ENCODE measurements at places on chromosomes 4 and X. TPM values are rescaled to one million over a fixed set of nuclear protein-coding genes. Genes with fewer than 3 reads are reported as not detected.
A peak's percentile ranks its signal among the peaks of the same experiment; 100 is the strongest.

- DNase-seq = no peak
Measured at GRCh38 chr4:3416270-3416669, 25.5 kb upstream of the HGFAC start.

- DNase-seq = no peak
Measured at GRCh38 chr4:78638337-78639172, 87.0 kb downstream of the ANXA3 start.

DNA sequence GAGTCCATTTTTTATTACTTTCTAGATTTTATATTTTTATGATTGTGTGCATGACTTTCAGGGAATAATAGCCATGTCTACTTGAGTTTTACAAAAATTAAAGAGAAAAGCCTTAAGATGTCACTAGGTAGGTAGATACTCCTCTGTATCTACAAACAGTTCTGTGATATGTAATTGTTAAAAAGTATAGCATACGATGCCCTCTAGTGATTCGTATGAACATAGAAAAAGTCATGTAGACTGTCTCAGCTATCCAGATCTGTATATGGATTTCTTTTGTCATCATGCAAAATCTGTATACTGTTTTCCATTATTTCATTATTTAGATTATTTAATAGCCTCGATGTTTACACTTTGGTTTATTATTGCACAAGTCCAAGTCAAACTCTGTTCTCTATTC, 856.6 kb downstream of the CENPC start:
- DNase-seq = no peak

GRCh38 chr4:26288355-26288909, 32.4 kb upstream of the RBPJ start:
- no peak for DNase-seq

DNA sequence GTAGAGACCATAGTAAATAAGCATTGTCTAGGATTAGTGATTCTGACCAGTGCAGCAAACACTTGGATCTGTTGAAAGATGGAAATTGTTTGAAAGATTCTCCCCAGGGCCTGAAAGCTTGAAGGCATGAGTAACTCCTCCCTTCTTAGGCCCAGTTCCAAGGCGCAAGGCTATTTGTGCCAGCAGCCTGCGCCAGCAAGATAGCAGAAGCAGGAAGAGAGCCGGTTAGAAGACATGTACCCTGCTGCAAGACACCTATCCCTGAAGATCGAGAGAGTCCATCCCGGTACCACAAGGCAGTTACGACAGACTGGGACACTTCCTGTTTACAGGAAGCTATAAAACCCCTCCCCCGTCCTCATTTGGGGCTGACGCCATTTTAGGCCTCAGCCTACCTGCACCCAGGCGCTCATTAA, 72.4 kb upstream of the JADE1 start:
- no peak for DNase-seq

SLC16A2 gene
- total RNA-seq = 8.0 TPM

- DNase-seq = peak; percentile 32
Measured at GRCh38 chrX:149539283-149540130, 1.3 kb upstream of the EOLA1 start.

EMCN gene
- total RNA-seq = 24.5 TPM

CT47B1 gene
- total RNA-seq = not detected

CAPN6 gene
- 0.47 TPM for total RNA-seq

DNA sequence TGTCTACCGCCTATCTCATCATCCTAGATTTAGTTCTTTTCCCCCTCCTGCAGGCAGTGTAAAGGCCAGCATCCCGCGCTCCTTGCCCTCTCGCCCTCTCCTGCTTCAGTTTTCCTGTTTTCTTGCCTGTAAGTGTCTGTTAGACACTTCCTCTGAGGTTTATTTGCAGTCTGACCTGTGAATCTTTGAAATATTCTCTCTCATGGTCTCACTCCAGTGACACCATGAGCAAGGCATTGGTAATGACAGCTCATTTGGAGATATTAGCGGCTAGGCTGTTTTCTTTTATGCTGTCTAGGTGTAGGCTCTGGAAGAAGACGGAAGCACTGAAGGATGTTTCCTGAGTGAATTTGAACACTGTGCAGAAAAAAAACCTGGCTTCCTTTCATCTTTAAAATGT, 179.6 kb downstream of the KDR start:
- DNase-seq = no peak

DNA sequence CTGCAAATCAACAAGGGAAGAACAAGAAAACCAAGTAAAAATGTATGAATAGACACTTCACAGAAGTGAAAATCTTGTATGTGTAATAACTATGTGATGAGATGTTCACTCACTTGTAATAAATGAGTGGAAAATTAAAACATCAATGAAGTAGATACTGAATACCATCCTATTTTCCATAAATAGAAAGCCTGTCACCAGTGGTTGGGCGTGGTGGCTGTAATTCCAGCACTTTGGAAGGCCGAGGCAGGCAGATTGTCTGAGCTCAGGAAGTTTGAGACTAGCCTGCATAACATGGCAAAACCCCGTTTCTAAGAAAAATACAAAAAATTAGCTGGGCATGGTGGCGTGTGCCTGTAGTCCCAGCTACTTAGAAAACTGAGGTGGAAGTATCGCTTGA, 53.5 kb upstream of the SOD3 start:
- DNase-seq = no peak

NHS gene
- 8.4 TPM for total RNA-seq

DNA sequence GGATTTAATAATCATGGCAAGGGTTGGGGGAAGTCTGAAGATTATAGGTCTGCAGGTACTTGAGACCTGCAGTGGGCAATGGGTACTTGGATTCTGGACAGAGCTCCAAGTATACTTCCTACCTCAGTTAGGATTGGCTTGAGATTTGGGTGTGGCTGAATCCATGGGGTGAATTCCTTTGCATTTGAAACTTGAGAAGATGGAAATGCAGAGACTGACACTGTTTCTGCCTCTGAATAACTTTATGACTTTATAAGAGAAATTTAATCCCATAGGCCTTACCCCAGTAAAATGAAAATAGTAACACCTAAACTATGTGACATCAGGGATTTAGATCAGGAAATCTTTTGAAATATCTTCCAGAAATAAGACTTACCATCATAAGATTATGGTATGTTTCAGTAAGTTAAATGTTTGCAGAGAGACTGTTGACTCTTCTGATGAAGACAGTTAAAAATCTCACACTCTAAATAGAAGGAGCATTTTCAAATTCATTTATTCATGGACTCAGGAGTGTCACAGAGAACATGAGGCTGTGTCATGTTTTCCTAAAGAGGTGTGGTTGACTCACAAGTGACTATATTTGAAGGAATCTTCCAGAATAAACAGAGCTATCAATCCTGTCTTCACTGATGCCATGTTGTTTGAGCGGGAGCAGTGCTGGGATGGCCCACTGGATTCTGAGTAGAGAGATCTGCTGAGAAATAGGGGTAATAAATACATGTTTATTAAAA, 513.5 kb upstream of the NR3C2 start:
- no peak for DNase-seq

DNA sequence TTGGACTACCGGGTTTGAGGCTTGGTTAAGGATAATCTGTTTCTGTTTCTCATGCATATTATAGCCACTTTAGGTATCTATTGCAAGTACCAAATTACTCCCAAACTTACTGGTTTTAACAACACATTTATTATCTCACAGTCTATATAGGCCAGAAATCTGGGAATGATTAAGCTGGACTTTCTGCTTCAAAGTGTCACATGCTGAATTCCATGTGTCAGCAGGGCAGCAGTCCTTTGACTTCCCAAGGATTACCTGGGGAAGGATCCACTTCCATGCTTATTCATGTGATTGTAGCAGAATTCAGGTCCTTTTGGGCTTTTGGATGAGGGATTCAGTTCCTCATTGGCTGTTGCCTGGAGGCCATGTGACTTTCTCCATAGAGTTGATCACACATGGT, 349.0 kb upstream of the TRAM1L1 start:
- no peak for DNase-seq

H2BW2 gene
- not detected for total RNA-seq

GRCh38 chr4:112604589-112604988, 32.1 kb downstream of the ZGRF1 start:
- DNase-seq = no peak

DNA sequence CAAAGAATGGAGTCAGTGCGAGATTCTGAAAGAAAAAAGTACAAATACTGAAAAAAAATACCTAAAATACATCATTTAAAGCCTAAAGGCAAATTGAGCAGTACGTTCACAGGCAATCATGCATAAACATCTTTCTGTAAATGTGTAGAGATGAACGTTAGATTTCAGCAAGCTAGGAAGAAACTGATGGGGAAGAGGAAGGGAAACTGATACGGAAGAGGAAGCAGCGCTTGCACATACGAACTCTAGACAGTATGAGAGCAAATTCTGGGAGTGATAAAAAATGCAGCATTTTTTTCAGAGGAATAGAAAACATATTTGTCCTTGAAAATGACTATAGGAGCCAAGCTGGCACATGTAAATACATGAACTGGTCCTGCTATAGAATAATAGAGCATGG, 9.4 kb downstream of the ANKRD50 start:
- no peak for DNase-seq

DNA sequence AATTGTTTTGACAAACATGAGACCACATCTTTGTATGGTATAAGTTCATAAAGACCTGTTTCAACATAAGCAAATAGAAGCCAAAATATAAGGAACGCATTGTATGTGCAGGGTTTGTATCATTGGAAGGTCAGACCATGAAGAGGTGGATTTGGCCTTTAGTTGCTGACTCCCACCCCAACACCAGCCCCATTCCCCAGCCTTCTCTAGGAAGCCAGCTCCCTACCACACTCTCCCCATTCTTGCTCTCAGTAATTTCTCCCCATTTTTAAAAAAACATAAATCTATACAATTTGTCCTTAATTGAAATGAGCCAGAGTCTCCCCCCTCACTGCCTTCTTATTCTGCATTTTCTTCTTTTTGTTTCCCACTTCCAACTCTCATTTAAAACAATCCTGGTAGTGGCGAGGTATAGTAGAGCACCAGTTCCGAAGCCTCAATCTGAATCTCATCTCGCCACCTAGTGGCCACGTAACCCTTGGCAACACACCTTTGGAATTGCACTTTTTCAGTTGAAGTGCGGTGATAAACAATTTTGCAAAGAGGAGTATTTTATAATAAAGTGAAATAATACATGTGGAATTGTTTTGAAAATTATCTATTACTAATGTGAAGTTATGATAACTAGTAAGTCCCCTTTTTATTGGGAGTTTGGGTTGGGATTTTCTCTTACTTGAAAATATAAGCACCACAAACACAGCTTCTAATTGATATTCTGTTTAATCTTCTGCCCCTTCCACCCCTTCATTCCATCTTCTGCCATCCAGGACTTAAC, 126.6 kb downstream of the ASB9 start:
- peak; percentile 34 for DNase-seq

DNA sequence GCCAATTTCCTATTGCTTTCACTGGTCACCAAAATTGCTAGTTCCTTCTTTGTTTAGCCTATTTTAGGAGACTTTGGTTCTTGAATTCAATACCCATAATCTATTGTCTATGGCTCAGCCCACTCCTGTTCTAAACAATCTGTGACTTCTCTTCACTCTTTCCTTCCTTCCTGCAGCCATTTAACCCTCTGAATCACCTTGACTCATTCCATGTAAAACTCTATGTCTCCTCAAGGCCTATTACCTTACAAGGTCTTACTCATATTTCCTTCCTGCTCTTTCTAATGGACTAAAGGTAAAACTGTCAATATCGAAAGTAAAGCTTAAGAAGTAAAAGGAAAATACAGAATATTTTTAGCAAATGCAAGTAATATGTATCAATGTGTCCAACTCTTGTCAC, 301.6 kb downstream of the ARHGAP24 start:
- no peak for DNase-seq

GRCh38 chr4:31125496-31125895, 405.3 kb downstream of the PCDH7 start:
- no peak for DNase-seq

- no peak for DNase-seq
Measured at GRCh38 chrX:39643550-39643949, 454.2 kb downstream of the BCOR start.

SAGE1 gene
- total RNA-seq = not detected

- DNase-seq = no peak
Measured at GRCh38 chr4:23134331-23134730, 441.6 kb downstream of the GBA3 start.

DNA sequence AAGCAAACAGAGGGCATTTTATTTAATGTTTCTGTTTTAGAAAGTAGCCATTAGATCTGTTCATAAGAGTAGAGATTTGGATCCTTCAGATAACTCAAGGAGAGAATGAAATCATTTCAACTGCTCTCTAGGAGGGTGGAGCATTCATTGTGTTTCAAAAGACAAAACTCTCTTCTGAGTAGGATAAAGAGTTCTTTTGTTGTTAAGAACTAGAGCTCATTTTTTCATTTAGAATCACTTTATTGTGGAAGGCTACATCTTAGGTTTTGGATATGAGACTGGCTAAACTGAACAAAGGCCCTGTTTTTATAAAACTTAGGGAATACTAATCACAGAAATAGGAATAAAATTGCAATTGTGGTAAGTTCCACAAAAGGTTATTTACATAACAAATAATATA, 193.9 kb upstream of the PCDH10 start:
- DNase-seq = no peak
